GOT3 (cell line): ENCODE measurements at places on chromosomes 3 and 15.

DNA sequence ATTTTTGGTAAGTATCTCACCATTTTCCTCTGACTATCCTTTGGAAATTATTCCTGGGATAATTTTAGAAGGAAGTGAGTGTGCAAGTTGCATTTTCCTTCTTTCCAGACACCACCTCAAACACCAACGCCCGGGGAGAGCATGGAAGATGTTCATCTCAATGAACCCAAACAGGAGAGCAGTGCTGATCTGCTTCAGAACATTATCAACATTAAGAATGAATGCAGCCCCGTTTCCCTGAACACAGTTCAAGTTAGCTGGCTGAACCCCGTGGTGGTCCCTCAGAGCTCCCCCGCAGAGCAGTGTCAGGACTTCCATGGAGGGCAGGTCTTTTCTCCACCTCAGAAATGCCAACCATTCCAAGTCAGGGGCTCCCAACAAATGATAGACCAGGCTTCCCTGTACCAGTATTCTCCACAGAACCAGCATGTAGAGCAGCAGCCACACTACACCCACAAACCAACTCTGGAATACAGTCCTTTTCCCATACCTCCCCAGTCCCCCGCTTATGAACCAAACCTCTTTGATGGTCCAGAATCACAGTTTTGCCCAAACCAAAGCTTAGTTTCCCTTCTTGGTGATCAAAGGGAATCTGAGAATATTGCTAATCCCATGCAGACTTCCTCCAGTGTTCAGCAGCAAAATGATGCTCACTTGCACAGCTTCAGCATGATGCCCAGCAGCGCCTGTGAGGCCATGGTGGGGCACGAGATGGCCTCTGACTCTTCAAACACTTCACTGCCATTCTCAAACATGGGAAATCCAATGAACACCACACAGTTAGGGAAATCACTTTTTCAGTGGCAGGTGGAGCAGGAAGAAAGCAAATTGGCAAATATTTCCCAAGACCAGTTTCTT, 3.9 kb downstream of the NFKBIZ start:
- DNase-seq: no peak

DNA sequence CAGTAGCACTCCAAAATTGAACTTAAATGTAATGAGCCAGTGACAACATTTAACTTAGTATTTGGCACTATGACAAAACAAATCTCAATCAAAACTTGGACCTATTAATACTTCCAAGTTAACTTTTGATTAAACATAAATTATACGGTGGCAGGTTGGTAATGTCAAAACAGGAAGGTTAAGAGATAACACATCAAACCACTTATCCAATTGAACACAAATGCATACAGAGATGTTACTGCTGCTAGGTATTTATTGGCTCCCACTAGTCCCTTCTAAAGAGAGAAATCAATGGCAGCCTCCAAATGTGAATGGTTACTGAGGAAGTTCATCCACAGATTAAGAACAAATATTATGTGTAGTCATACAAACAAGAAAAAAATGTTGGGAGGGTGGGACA, 1.8 kb downstream of the GSK3B start:
- no peak for DNase-seq

DNA sequence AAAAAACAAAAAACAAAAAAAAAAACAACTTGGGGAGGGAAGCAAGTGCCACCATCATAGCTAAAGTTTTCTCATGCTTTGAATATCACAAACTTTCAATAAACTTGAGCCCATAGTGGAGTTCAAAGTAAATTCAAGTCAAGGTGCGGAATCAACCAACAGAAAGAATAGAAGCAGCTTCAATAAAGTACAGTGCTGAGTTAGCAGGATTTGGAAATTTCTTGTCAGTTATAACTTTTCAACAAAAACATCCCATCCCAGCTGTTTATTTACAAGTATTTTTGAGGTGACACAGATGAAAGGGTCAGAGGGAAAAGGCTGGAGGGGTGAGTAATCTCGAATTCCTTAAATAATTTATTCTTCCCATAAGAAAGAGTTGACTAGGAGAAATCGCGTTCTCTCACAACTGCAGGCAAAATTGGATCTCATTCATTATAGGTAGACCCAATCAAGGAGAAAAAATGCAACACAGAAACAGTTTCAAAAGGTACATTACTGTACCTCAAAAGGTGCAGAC, 477.4 kb upstream of the RASGRP1 start:
- no peak for DNase-seq

DNA sequence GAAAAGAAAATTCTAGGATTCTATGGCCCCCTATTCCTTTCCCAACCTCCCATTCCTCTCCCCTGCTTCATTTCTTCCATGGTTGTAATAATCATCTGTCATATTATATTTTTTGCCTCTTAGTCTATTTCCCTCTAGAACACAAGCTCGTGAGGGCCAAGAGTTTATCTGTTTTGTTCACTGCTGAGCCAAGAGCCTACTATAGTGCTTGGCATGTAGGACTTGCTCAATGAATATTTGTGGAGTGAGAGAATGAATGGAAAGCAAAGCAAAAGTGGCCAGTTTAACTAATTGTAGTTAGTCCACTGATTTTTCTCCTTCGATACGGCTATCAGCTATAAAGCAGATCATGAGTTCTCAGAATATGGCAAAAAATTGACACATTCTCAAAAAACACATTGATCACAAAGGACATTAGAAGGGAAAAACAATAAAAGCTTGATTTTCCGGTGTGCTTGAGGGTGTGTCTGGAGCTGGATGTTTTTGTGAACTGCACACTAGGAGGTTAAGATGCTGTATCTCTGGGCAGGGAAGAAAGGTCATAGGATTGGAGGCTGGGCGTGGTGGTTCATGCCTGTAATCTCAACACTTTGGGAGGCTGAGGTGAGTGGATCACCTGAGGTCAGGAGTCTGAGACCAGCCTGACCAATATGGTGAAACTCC, 25.0 kb upstream of the CTSH start:
- no peak for DNase-seq

GRCh38 chr15:27864719-27865118, 234.4 kb downstream of the OCA2 start:
- no peak for DNase-seq

DNA sequence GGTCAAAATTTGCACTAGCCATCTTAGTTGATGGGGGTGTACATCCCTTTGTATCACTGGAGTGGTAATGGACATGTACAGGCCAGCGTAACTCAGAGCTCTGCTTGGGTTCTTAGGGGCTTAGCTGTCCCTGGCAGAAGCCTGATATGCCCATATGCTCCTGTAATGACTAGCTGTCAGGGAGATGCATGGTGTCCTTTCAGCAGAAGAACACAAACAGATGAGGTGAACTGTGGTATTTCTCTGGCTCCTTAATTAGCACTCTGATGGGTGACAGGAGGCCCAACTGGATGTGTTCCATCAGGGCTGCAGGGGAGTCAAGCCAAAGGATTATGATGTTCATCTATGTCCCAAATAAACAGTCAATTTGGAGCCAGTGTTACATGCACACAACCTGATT, 774.5 kb downstream of the AGBL1 start:
- no peak for DNase-seq

- DNase-seq: no peak
These were observed 77.8 kb upstream of the HES1 start for GRCh38 chr3:194058189-194058571.

- no peak for DNase-seq
These were observed 24.5 kb upstream of the SSR3 start for GRCh38 chr3:156579427-156579851.

GRCh38 chr15:69914960-69915359, 182.8 kb downstream of the TLE3 start:
- DNase-seq: no peak

- DNase-seq: no peak
These were observed 71.6 kb downstream of the FLNB start for GRCh38 chr3:58079773-58080172.

DNA sequence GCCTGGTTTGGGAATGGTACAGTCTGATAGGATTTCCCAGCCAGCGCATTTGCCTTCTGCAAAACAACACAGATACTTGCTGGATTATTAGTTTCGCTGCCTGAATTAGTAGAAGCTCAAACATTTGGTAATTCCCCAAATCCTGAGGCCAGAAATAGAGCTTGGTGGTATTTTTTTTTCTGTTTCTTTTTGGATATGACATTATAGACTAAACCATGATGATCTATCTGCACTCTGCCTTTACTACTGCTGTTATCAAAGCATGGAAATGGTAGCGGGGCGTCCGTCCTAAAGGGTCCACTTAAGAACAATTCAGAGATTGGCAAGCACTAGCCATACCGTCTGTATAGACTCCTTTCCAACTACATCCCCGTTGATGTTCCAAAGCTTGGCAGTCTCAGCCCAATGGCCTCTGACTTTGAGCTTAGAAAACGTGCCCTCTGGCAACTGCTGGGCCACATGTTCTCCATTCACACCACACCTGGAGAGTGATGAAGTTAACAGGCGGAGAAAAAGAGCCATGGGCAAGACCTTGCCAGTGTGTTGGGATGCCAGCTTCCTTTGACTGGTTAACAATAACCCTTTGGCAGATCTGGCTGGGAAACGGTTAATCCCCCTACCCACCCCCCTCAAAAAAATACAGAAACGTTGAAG, 241.0 kb upstream of the NR2F2 start:
- DNase-seq: no peak

GRCh38 chr15:68807249-68807648, 13.4 kb downstream of the ANP32A start:
- no peak for DNase-seq

DNA sequence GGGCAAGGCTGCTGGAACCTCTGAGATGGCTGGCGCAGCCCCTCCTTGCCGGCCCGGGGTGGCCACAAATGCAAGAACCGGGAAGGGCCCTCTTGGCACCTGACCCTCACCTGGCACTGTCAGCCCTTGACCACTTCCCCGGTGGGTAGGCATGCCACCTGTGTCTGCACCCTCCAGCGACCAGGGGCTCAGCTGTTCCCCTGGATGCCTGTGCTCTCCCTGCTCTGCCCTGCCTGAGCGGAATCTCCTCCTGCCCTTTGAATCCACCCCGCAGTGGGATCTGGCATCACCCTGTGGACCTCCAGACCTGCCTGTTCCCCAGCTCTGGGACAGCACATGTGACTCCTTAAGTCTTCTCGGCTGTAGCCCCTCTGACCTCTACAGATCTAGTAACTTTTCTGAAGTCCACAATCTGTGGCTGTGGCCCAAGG, 26.1 kb upstream of the FGD5 start:
- no peak for DNase-seq

- no peak for DNase-seq
These were observed 41.2 kb upstream of the ZNF385D start for GRCh38 chr3:21792176-21792575.

GRCh38 chr3:54121414-54122323, 683 bp upstream of the CACNA2D3 start:
- no peak for DNase-seq

- no peak for DNase-seq
These were observed 451 bp downstream of the CCR5AS start for GRCh38 chr3:46406443-46406787.

GRCh38 chr3:149333176-149333859, at the start of gene TM4SF18:
TM4SF18 (minus strand) TSS chr3:149333636; CDS start chr3:149333382, 254 bp downstream.
- DNase-seq: no peak

DNA sequence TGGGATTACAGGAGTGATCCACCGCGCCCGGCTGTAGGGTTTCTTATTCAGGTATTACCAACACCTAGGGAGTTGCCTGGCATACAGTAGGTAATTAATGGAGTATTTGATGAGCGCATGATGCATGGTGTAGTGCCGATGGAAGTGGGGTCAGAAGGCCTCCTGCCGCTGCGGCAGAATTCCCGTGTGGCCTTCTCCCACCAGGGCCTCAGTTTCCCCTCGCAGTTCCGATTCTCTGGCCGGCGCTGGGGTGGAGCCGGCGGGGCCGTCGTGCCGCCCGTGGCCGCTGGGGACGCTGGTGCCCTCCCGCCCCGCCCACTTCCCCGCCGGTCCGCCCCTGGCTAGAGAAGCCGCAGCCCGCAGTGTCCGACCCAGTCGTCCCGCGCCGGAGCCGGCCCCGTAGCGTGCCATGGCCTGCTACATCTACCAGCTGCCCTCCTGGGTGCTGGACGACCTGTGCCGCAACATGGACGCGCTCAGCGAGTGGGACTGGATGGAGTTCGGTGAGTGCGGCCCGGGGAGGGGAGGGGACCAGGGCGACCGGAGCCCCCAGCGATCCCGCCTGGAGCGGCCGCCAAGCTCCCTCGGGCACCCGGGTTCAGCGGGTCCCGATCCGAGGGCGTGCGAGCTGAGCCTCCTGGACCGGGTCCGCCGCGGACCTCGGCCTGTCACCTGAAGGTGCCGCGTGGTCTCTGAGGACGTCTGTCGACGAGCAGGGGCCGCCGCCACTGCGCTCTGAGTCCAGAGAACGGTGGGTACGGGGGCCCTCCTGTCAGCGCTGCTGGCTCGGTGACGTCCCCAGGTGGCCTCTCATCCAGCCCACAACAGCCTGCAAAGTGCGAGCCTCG, at the start of gene IRAK2:
Gene IRAK2, plus strand, starts transcription at position 374 of the 848 bp plus-strand sequence. Its CDS starts 36 bp downstream, at position 410.
- peak; percentile 20 for DNase-seq

DNA sequence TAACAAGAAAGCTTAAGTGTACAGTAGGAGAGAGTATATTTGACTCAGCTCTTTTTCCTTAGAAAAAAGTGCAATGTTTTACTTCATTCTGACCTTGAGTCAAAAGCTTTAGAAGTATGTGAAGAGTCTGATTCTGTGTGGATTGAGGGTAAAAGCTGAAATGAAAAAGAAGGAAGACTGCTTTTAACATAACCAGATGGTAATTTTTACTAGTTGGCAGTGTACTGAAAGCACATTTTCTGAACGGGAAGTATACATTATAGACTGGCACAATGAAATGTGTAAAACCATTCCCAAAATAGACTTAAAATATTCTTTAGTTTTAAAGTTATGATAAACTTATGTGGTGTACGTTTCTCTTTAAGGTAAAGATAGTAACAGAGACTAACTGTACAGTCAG, 197.8 kb upstream of the ZNF717 start:
- DNase-seq: no peak

GRCh38 chr3:10280177-10280529, 12.6 kb downstream of the GHRL start:
- no peak for DNase-seq

- DNase-seq: no peak
These were observed 20.3 kb upstream of the ABTB1 start for GRCh38 chr3:127652246-127652995.

- no peak for DNase-seq
These were observed 60.5 kb downstream of the VGLL4 start for GRCh38 chr3:11583235-11583634.

GRCh38 chr3:42961633-42962032, 17.5 kb upstream of the GASK1A start:
- DNase-seq: no peak

GRCh38 chr3:99907959-99908544, 90.4 kb downstream of the CMSS1 start:
- DNase-seq: no peak

DNA sequence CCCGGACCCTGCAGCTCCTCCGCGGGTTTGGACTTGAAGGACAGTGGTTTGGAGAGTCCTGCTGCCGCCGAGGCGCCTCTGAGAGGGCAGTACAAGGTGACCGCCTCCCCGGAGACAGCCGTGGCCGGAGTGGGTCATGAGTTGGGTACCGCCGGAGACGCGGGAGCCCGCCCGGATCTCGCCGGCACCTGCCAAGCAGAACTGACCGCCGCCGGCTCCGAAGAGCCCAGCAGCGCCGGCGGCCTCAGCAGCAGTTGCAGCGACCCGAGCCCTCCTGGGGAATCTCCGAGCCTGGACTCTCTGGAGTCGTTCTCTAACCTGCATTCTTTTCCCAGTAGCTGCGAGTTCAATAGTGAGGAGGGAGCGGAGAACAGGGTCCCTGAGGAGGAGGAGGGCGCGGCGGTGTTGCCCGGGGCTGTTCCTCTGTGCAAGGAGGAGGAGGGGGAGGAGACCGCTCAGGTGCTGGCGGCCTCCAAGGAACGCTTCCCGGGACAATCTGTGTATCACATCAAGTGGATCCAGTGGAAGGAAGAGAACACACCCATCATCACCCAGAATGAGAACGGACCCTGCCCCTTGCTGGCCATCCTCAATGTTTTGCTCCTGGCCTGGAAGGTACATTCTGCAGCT, 634 bp downstream of the MINDY2 start:
- no peak for DNase-seq
